Stimulated activated CD4-positive, alpha-beta T cell treated with anti-CD3 and anti-CD28 coated beads, TNF-alpha, amount 100 ng/mL, for 24 hours (primary cell): ENCODE measurements at places on chromosomes 5 and 9.

GRCh38 chr9:6917162-6917561 lies 159.4 kb downstream of the KDM4C start:
- no peak for DNase-seq

DNA sequence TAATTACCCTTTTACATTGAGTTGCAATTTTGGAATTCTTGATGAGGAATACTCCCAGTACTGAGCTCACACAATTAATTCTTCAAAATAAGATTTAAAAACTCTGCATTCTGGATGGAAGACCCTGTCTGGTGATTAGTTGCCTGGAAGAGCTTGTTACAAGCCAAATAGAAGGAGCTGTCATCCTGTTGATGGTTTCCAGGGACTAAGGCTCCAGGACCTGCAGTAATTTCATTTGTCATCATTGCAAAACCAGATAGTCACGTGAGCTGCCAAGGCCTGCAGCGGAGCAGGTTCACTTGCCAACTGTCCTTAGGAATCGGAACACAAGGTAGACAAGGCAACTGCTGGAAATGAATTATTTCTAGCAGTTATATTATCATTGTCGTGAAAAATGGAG lies 597.7 kb downstream of the CCDC171 start:
- no peak for DNase-seq

DNA sequence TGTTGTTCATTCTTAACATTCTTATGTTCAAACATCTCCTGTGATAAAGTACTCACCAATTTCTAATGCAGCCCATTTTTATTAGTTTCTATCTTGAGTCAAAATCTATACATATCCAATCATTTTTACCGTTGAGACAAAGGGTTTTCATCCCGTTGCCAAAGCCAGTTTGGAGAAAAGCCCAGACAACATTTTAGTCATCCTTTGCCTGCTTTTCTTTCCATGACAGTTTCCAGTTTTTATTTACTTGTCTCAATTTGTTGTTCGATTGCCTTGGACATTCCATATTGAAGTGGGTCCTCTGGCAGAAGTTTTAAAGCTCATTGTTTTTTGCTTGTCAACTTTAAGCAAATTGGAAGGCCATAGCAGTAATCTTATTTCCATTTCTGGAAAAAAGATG lies 123.9 kb downstream of the RAB3C start:
- no peak for DNase-seq

DNA sequence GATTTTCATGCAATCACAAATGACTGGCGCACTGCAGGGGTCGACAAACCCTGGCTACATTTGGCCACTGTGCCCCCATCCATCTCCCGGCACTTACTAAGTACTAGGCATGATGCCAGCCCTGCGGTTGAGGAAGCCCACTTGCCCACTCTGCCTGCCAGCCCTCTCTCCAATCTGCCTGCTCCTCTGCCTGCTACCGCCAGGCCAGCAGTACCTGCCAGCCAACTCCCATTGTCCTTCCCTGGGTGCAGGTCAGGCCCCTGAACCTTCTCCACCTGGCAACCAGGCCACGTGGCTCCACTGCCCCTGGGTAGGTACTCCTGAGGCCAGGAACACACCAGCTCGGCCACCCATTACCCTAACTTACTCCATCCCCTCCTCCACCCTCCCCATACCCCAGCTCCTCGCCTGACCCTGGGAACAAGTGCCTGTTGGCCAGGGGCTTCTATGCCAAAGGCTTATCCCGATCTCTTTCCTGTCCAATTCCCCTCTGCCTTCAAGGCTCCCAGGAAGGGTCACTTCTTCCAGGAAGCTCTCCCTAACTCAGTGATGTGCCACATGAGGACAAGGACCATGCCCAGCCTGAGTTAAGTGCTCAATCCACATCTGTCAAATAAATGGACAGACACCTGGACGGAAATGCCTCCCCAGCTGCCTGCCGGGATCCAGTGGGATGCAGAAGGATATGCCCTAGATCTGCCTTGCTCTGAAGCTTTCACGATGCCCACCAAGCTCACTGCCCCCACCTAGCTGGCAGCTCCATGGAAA lies 6.6 kb downstream of the EEIG1 start:
- DNase-seq = no peak

DNA sequence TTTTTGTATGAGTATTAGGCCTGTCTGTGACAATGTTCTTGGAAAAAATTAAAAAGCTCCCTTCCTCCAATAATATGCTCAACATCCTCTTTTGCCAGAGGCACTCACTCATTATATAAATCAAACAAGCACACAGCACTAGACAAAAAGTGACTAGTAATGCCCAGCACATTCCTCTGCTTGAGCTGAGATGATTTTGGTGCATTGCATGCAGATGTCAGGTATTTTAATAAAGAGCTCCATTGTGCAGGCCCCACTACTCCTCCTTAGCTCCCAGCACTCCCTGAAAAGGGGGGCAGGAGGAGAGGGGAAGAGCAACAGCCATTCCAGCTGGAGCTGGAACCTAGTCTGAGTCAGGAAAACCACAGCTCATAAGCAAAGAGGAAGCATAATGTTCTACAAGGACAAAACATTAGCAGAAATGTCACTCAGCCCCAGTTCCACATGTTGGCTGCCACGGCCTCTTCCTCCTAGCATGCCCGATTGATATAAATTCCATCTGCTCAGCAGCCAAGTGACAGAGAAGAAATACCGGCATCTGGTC lies 348.5 kb downstream of the BNC2 start:
- no peak for DNase-seq

- no peak for DNase-seq
Observed at GRCh38 chr5:159826351-159827214, 89.7 kb upstream of the ADRA1B start.
